NCI-H1436 treated with DMSO at 0.1 percent for 48 hours (cell line): ENCODE measurements at places on chromosomes 12 and 14.

- no peak for DNase-seq
Measured at GRCh38 chr12:56129206-56129941, 1.3 kb downstream of the ESYT1 start.

DNA sequence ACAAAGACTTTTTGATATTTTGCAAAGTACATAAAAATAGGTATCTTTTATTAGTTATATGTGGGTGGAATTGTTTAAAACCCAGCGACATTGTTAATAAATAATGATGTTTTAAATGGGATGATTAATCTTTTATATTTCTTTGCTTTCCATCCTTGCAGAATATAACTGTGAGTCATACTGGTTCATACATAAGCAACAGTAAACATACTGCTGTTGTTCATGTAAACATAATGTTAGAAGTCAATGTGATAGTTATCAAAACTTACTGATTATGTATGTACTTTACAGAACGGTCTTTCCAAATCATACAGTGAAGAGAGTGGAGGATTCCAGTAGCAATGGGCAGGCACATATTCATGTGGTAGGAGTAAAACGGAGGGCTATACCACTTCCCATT lies 119.8 kb downstream of the ARID2 start:
- DNase-seq: no peak

- DNase-seq: no peak
Measured at GRCh38 chr12:11949738-11950411, 120.9 kb upstream of the BCL2L14 start.

DNA sequence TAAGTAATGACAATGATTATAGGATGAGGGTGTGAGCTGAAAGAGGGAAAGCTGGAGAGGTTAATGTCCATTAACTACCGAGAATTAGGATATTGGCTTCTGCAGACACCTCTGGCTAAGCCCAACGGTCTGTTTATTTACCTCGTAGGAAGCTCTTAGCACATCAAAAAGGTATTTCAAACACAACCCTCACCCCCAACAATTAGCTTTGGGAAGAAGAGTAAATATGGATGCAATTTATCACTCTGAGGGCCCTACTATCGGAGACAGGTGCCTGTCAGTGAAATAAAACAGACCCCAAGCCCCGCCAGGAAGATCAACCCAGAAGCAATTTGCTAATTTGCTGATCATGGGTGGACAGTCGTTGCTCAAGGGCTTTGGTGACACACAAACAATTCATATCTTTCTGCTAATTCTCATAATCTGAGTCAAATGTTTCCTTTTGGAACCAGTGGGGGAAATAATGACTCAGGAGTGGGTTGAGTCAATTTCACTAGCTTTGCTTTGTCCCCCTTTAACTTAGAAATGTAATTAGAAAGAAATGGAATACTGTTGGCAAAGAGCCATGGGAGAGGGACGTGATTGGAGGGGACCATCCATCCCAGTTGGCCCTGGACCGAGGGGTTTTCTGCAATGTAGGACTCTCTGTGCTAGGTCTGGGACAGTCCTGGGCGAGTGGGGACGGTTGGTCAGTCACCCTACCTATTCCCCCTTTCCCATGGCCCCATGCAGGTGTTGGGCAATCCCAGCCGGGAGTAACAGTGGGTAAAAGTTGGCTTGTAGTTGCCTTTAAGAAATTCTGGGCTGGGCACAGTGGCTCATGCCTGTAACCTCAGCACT lies 99.1 kb upstream of the MED13L start:
- peak; percentile 45 for DNase-seq

DNA sequence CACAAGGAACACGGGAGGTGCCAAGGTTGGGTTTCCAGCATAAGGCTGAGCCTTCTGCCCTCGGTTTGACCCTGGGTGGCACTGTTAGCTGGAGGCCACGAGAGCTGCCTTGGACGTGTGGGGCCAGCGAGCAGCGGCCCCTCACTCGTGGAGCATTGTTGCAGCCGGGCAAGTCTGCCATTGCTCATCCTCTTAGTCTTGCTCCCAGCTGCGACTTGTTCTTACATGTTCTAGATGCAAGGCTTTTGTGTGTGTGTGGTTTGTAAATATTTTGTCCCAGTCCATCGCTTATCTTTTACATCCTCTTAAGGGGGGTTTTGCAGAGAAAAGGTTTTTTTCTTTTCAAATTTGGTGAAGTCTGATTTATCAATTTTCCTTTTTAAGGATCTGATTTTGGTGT lies 21.1 kb upstream of the C1S start:
- DNase-seq: no peak

- no peak for DNase-seq
Measured at GRCh38 chr14:90630171-90630806, 185.9 kb downstream of the TTC7B start.

- DNase-seq: no peak
Measured at GRCh38 chr12:90250042-90250441, 541.4 kb upstream of the ATP2B1 start.

GRCh38 chr12:42539696-42540095 lies 49.9 kb downstream of the PRICKLE1 start:
- DNase-seq: no peak

- no peak for DNase-seq
Measured at GRCh38 chr12:67709367-67709954, 60.9 kb downstream of the DYRK2 start.

- no peak for DNase-seq
Measured at GRCh38 chr12:47080725-47081502, 1.2 kb upstream of the AMIGO2 start.

GRCh38 chr12:15532364-15532977 lies 210.2 kb downstream of the PTPRO start:
- no peak for DNase-seq

- DNase-seq: no peak
Measured at GRCh38 chr12:30630076-30630978, 65.3 kb downstream of the IPO8 start.

GRCh38 chr12:67648521-67649260 lies at the start of gene DYRK2:
TSS of gene DYRK2 (plus strand) at chr12:67648745. CDS start at chr12:67649134, 389 bp downstream.
- DNase-seq: no peak

- no peak for DNase-seq
Measured at GRCh38 chr12:115205755-115206308, 521.9 kb upstream of the TBX3 start.

GRCh38 chr14:68229423-68230100 lies 410.0 kb downstream of the RAD51B start:
- DNase-seq: no peak

GRCh38 chr12:121793440-121793837 lies at the start of gene RHOF:
TSS of gene RHOF (minus strand) at chr12:121793688. CDS start at chr12:121793633, 55 bp downstream.
- DNase-seq: no peak

DNA sequence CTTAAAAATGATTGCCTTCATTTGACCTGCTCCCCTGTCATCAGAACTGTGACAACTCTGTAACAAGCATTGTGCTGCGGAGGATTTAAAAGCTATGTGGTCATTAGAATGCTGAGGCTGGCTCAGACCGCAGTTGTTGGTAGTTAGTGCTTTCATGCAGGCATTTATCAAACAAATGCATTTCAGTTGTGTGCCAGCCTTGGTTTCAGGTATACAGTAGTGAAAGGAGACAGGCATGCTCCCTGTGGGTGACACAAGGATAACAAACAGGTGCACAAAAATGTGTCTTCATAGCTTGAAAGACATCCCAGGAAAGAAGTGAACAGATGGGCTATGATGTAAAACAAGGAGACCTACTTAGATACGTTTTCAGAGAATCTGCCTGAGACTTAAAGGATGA lies 60.6 kb downstream of the MARK3 start:
- no peak for DNase-seq

DNA sequence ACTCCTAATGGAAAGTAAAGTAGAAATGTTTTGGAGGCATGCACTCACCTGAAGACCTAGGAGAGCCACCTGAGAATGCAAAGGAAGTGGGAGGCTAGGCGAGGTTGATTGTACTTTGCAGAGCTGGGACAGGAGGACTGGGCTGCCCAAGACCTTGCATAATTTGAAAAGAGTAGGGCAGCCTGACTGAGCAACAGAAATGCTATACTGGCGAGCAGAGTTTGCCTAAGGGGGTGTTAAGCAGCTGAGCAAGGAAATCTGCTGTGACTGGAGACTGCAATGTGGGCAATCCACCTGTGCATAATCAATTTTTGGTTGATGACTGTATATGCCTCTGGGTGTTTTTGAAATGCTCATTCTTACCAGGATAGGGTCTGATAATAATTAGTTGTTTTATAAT lies 834.1 kb downstream of the TRHDE start:
- no peak for DNase-seq

GRCh38 chr14:51575349-51576116 lies 76.2 kb upstream of the FRMD6 start:
- no peak for DNase-seq
